ENCODE measurements at places on chromosomes 4 and X.

GRCh38 chr4:112927544-112927943 is 121.9 kb upstream of the ANK2 start:
- DNase-seq, result no peak

DNA sequence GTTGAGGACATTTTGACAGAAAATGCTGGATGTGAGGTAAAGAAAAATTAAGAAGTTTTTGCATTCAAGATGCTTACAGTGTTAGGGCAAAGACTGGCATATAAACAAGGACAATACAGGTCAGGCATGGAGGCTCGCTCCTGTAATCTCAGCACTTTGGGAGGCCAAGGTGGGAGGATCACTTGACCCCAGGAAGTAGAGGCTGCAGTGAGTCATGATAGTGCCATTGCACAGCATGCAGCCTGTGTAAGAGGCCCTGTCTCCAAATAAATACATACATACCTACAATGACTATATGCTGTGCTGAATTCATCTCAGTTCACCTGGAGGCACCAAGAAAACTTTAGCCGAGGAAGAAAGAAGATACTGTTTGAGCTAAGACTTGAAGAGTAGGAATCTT is 2.3 kb downstream of the MAGT1 start:
- no peak for DNase-seq

DNA sequence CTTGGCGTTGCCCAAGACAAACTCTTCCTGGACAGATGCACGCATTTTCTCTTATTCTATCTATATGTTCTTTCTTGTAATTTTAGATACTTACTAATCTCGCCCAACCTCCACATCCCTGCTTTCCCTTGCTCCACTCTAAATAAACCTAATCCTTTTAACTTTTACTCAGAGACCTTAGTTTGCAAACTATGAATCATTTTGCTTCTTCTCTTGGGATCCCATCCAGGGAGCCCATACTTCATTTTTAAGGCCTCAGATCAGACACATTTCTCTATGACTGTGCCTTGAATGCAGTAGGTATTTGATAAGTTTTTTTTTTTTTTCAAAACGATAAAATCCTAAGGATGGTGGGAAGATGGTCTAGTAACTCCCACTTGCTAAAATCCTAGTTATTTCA is 353.8 kb upstream of the HAND2 start:
- DNase-seq, result no peak

DNA sequence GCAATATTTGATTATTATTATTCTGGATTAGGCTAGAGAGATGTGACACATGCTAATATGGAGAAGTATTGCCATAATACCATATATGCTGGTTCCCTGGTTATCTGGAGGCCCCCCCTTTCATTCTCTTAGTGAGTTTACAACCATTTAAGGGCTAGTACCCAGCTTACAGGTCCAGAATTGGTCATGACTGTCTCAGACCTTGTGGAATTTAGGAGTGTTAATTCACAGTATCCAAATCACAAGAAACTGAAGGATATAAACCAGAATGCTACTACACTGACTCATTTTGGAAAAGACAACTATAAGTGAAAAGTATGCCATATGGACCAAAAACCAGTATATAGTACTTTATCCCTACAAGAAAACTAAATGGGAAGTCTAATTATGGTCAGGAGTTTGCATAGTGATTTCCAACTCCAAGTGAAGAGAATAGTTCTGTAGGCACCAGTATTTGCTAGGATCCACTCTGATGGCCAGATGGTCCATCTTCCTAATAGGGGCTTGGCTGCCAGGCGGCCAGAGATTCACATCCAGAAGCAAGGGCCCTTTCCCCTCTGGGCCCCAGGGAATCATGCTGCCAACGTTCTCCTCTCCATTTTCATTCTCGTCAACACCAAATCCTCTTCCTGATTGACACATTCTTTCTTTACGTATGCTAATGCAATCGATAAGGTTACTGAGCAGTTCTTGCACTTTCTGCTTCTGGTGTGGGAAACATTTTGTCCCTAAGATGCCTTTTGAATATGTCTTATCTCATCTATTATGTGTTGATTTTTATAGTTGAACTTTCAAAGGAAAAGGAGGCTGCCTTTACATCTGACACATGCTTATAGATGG is 123.6 kb downstream of the SHROOM3 start:
- no peak for DNase-seq

GRCh38 chr4:44522761-44523445 is 74.3 kb upstream of the KCTD8 start:
- no peak for DNase-seq

DNA sequence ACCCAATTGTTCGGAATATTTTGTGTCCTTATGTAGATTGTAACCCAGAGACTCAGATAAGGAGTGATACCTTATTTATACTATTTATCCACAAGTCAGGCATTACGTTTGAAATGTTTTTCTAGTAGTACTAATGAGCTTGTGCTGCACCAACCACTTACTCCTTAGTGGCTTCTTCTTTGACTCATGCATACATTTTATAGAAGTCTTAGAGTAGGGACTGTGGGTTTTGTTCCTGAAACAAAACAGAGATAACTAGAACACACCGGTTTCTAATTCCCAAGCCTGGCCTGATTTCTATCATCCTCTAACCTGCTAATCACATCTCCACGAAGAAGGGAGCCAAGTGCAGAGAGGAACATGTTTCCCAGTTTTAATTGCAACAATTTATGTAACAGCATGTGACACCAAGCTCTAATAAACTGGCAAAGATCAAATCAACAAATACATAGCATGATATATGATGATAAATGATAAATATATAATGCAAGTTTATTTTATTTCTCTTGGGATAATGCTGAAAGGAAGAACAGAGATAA is 32.3 kb downstream of the MGARP start:
- DNase-seq, result no peak

GRCh38 chr4:100422894-100423293 is 94.9 kb downstream of the EMCN start:
- no peak for DNase-seq

DNA sequence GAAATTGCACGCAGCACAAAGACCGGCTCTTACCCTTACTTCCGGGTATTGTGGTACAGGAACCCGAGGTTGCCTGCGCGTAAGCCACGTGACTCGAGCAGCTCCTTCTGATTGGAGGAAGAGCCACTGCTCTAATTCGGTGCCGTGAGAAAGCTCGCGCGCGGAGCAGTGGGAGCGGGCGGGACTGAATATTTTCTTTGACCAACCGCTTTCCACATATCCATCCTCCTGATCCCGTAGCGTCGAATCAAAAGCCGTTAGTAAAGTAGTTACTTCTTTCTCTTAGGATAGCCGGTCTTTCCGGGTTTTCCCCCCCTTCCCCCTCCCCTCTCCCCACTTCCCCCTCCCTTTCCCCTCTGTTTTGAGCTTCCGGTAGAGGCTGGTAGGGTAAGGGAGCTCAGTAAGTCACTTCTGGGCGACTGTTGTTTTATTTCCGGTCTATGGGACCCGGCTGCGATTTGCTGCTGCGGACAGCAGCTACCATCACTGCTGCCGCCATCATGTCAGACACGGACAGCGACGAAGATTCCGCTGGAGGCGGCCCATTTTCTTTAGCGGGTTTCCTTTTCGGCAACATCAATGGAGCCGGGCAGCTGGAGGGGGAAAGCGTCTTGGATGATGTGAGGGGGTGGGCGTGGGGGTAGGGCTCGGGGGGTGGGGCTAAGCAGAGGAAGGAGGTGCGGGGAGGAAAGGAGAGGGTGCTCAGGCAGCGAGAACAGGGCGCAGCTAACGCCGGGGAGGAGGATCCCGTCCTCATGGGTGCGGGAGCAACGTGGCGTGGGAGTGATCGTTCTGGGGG is at the start of gene TAF1:
Gene TAF1, plus strand, starts transcription at position 483 of the 799 bp plus-strand sequence. Its CDS starts 18 bp downstream, at position 501.
- DNase-seq, result peak; percentile 86

DNA sequence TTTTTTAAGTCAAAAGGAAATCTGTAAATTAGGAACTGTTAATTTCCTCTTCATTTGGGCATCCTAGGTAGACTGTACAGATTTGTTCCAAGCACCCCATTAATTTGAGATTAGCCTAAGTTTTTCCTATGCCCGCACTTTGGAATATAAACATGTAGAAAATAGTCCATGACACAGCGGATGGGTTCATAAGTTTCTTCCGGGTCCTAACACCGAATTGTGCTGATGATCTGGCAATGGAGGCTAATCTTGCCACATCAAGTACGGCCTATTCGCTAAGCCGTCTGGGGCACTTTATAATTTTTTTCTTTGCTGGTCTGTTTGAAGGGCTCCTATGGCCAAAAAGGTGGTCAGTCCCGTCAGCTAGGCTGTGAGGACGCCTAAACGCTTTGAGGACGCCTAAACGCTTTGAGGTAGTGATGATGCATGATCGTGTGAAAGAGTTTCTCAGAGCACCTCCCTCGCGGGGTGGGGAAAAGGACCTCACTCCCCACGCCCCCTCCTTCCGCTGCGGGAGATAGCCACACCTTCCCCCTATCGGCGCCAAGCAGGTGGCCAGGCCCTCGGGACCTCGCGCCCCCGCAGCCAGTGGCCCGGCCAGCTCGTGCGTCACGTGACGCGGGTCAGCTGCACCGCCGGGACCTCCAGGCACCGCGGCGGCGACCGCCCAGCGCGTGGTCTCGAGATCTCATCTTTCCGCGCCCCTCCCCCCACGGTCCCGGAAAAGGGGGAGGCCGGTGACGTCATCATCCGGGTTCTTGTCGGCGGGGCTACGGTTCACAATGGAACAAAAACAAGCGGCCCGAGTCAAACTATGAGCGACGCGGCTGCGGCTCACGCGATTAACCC is 977 bp upstream of the USP9X start:
- DNase-seq, result peak; percentile 99

- DNase-seq, result no peak
Observed at GRCh38 chr4:110678517-110679227, 55.8 kb upstream of the PITX2 start.

DNA sequence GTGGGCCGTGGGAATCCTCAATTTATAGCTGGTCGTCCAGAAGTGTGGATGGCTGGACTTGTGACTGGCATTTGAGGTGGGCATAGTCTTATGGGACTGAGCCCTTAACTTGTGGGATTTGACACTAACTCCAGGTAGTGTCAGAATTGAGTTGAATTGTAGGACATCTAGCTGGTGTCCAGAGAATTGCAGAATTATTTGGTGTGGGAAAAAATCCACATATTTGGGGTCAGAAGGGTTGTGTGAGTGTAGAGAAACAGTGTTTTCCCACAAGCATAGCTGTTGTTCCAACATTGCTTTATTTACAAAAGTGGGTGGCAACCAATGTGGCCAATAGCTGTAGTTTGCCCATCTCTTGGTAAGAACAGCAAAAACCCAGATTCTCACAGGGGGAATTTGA is 91.3 kb downstream of the MOSPD2 start:
- DNase-seq, result no peak

- DNase-seq, result no peak
Observed at GRCh38 chr4:154160519-154161301, 330.9 kb downstream of the DCHS2 start.

- no peak for DNase-seq
Observed at GRCh38 chr4:186979961-186980745, 256.5 kb upstream of the FAT1 start.

Measured in amniotic stem cell (primary cell).